ENCODE measurements at places on chromosomes 4 and X. TPM values are rescaled to one million over a fixed set of nuclear protein-coding genes. Genes with fewer than 3 reads are reported as not detected.

Gene ASB12
- 33.8 TPM for polyA plus RNA-seq

Gene CCDC160
- 0.24 TPM for polyA plus RNA-seq

Gene GK2
- not detected for polyA plus RNA-seq

Gene CHIC1
- polyA plus RNA-seq = 8.1 TPM

Gene HTR2C
- not detected for polyA plus RNA-seq

Gene LINC00632
- 12.5 TPM for polyA plus RNA-seq

Gene SUV39H1
- polyA plus RNA-seq = 3.6 TPM

Gene CXorf49
- not detected for polyA plus RNA-seq

Gene KLHL15
- 10.9 TPM for polyA plus RNA-seq

Gene JCHAIN
- polyA plus RNA-seq = 1.5 TPM

Gene NEIL3
- 2.4 TPM for polyA plus RNA-seq
